ENCODE measurements at places on chromosomes 6 and 20.

DNA sequence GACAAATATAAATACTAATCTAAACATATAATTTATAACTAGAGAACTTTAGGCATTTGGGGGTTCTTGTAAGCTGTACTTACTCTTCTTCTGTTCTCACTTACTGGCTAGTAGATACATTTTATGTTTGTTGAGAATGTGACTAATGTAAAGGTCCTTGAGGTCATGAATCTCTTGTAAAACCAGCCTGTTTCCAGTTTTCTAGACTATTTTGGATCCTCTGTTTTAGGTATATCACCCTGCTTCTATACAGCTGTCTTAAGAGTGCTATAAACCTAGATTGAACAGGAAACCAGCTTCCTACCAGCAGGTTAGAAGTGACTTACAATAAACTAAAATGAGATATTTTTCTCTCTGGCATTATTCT is 134.2 kb downstream of the PLCB4 start:
- DNase-seq: no peak

DNA sequence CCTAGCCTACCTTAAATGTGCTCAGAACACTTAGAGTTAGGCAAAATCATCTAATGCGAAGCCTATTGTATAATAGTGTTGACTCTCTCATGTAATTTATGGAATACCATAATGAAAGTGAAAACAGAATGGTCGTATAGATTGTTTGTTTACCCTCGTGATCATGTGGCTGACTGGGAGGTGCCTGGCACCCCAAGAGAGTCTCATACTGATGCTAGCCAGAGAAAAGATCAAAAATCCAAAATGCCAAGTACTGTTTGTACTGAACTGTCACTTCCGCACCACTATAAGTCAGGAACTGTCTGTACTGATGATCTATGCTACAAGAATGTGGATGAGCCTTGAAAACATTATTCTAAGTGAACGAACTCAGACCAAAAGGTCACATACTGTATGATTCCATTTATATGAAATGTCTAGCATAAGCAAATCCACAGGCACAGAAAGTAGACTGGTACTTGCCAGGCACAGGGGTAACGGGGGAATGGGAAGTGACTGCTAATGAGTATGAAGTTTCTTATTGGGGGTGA is 22.4 kb downstream of the ZMYND8 start:
- DNase-seq: peak; percentile 76

DNA sequence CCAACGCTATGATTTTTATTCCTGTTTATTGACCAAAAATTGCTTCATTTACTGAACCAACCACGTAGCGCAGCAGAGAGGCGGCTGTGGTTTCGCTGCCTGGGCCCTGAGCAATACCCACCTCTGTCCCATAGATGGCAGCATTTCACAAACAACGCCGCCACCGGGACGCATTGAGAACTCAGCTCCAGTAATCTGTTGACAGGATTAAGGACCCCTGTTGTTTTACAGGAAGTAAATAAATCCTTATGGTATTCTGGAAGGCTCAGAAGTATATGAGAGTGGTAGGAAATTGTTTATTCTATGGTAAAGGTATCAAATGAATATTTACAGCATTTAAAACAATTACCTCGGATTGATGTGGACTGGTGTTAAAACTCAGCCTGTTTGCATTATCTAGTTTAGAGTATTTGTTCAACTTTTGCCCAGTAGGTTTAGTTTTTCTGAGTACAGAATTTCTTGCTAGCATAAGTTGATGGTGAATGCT is 547.9 kb upstream of the SLC35B3 start:
- DNase-seq: peak; percentile 63

GRCh38 chr6:131628726-131629125 is 684 bp upstream of the MED23 start:
- peak; percentile 2 for DNase-seq

GRCh38 chr6:125808060-125808459 is 17.3 kb downstream of the NCOA7 start:
- no peak for DNase-seq

DNA sequence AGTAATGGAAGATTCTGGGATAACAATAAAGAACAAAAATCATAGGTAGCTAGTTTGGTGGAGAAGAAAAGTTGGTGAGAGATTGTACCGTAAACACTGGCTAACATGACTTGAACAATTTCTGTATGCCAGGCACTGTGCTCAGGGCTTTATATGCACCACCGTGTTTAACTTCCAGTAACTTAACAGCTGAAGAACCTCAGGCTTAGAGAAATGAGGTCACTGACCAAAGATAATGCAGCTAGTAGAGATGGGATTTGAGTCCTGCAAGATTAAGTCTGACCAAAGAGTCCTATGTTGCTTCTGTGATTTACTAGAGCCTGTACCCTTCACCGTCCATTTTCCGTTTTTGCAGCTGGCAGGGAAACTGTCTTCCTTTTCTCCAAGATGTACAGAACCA is 2.7 kb downstream of the CSTF1 start:
- DNase-seq: no peak

DNA sequence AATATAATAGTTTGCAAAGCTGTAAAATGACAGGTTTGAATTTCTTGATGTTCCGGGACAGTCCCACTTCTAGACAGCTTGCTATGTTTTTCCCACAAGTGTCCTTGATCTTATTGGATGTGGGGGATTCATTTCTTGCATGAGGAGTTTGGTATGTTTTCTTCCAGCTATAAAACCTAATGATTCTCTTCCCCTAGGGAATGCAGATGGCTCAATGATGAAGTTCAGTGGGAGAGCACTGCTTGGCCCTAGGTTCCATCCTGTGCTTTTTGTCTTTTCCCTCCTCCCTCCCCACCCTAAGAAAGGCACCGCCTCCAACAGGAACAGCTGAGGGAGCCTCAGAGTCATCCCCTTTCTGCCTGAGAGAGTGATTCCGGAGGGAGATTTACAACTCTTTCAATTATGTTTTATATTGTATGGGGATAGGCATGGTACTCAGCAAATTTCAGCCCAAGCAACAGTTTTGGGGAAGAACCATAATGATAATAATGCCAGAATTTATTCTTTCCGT is 149.2 kb downstream of the PHACTR1 start:
- no peak for DNase-seq

- no peak for DNase-seq
These were observed 27.8 kb upstream of the CRIP3 start for GRCh38 chr6:43336382-43336781.

DNA sequence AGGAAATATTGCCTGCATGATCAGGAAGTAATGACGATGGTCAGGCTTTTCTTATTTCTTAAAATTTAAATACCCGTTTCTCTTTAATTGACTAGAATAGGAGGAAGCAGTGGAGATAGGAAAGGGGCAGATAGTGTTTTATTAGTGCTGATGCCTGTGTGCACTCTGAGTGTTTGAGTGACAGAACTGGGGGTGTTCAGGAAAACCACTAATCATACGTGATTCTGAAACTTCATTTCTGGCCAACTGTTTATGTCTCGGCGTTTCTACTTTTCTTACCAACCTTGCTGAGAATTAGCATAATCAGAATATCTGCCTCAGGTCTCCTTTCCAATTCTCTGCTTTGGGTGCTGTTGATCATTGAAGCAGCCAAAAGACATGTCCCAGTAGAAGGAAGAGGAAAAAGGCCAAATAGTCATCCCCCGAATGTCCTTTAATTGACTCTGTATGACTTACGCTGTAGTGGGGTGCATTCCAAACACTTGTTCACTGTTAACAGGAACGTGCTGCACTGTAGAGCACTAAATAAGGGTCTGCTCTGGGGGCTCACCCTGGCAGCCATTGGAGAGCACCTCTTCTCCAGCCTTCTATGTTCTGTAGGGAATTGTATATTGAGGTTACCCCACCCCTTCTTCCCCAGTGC is 152.9 kb downstream of the JARID2 start:
- no peak for DNase-seq

GRCh38 chr6:27986928-27987725 is 30.1 kb downstream of the OR2B6 start:
- no peak for DNase-seq

DNA sequence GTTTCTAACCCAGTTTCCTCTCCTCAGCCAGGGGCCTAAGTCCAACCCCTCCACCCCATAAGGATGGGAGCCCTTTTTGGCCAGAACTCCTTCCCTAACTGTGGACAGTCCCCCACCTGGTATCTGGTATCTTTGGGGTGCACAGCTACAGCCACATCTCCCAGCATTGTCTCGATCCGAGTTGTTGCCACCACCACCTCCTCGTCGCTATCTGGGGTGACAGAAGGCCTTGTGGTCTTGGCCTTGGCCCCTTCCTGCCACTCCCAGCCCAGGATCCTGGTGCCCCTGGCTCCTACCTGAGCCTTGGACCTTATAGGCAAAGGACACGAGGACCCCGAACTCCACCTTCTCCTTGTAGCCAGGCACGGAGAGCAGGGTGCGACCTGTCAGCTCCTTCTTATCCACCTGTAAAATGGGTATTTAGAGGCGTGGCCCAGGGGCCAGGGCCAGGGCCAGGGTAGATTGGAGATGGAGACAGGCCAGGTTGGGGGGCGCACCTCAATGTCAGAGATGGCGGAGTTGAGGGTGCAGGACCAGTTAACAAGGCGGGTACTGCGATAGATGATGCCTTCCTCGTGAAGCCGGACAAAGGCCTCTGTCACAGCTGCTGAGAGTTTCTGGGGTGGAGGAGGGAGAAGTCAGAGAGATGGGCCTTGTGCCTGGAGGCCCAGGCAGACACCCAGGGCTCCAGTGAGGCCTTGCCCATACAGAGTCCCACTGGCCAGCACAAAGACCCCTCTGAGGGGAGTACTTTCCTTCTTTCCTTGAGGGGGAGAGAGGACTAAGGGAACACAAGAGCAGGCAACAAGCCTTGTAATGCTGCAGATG is 7.2 kb upstream of the VWA7 start:
- no peak for DNase-seq

DNA sequence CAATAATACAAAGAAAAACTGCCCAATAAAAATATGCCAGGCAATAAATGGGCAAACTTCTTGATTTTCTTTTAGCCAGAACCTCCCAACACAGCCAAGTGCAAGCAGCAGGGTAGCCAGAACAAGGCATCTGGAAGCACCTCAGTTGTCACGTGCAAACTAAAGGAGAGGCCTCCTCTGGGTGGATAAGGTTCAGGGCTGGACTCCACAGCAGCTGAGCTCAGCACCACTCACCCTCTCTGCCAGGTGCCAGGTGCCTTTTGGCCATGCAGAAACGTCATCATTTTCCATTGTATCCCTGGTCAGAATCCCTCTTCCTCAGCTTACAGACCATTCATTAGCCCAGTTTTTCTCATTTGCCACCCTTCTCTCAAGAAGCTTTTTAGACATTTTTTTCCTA is 52.7 kb downstream of the SOD2 start:
- DNase-seq: peak; percentile 79

DNA sequence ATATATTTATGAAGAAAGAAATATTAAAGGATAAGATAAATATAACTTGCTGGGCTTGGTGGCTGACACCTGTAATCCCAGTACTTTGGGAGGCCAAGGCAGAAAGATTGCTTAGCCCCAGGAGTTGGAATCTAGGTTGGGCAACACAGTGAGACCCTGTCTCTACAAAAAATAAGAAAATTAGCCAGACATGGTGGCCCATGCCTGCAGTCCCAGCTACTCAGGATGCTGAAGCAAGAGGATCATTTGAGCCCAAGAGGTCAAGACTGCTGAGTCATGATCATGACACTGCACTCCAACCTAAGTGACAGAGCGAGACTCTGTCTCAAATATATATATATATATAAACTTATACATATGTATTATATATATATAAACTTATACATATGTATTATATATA is 164.0 kb downstream of the MRPL14 start:
- no peak for DNase-seq

GRCh38 chr6:159761129-159761872 is 544 bp upstream of the ACAT2 start:
- no peak for DNase-seq

DNA sequence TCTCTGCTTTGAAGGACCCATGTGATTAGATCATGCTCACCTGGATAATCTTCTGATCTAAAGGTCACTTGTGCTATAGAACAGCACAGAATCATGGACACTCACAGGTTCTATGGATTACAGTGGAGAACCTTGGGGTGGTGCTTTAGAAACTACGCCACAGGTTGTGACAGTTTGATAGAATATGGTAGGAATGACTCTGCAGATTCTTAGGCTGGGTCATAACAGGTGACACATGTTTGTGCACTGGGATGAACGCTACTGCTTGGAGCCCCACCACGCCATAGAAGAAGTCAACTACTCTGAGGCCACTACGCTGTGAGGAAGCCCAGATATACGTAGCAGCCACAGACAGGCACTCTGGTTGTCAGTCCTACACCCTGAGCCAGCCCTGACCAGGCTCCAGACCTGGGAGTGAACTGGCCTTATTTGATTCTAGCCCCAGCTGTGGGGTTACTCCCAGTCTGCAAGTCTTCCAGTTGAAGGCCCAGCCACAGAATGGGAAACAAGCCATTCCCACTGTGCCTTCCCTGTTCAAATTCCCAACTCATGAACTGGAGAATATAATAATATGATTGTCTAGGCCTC is 99.0 kb upstream of the SLC24A3 start:
- DNase-seq: no peak

All from NCI-H1417 (cell line).